SJSA1 (cell line): ENCODE measurements at places on chromosomes 7 and 10. TPM values are rescaled to one million over a fixed set of nuclear protein-coding genes. Genes with fewer than 3 reads are reported as not detected.

- DNase-seq: peak; percentile 56
- no peaks in the 10 kb centered on the region for H3K27me3 ChIP-seq
- no peak overlapping the region for H3K4me3 ChIP-seq
- H3K27ac ChIP-seq: no peak overlapping the region
These were observed 42.7 kb downstream of the PLAU start for GRCh38 chr10:73953665-73954064.

- H3K4me1 ChIP-seq: no peaks in the 10 kb centered on the region
- no peak overlapping the region for H3K4me3 ChIP-seq
- no peak for DNase-seq
- no peaks in the 10 kb centered on the region for H3K27me3 ChIP-seq
These were observed 141.4 kb upstream of the INSYN2A start for GRCh38 chr10:127337801-127338200.

DNA sequence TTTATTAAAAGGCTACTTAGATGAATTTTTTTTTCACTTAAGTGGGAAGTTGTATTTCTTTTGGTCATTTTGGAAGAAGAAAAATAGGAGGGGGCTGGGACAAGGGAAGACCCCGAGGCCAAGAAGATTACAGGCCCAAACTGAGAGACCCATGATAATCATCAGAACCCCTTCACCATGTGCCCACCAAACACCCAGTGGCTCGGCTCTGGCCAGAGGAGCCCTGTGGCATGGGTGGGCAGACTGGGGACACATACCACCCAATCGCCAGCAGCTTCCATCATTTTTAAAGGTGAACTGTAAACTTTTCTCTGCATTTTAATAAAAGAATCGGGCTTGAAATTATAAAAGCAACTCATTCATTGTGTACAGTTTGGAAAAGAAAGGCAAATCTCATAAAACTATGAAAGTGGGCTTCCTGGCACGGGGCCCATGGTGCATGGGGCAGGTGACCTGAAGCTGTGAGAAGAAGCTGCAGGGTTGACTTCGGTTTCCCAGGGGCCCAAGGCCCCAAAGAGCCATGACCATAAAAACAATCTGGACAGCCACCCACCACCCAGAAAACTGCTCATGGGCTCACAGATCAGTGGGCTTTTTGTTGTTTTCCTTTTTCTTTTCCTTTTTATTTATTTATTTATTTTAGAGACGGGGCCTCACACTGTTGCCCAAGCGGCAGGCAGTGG, 29.4 kb upstream of the RET start:
- no peaks in the 10 kb centered on the region for H3K36me3 ChIP-seq
- H3K27ac ChIP-seq: no peak overlapping the region
- DNase-seq: no peak
- no peaks in the 10 kb centered on the region for H3K4me1 ChIP-seq
- H3K27me3 ChIP-seq: peaks cover 6% of the 10 kb centered on the region; the same call in 1 of the 2 replicates
- H3K4me3 ChIP-seq: no peak overlapping the region

Gene SH2D4B
- 0.08 TPM in 1 of 2 replicates, not detected in the other for total RNA-seq

- no peaks in the 10 kb centered on the region for H3K27me3 ChIP-seq
- peaks cover 14% of the 10 kb centered on the region for H3K36me3 ChIP-seq
- peaks cover 24% of the 10 kb centered on the region for H3K4me1 ChIP-seq
- peak overlapping the region; percentile 45 for H3K4me3 ChIP-seq
- H3K27ac ChIP-seq: peak overlapping the region; percentile 96
- DNase-seq: peak; percentile 81
These were observed 42.5 kb downstream of the FOXK1 start for GRCh38 chr7:4724648-4725013.

GRCh38 chr10:68047122-68047521, 28.0 kb downstream of the HERC4 start:
- DNase-seq: no peak
- no peaks in the 10 kb centered on the region for H3K27me3 ChIP-seq
- no peak overlapping the region for H3K4me3 ChIP-seq
- H3K4me1 ChIP-seq: peaks cover 2% of the 10 kb centered on the region
- peaks cover 7% of the 10 kb centered on the region; the same call in 1 of the 2 replicates for H3K36me3 ChIP-seq
- H3K27ac ChIP-seq: no peak overlapping the region

DNA sequence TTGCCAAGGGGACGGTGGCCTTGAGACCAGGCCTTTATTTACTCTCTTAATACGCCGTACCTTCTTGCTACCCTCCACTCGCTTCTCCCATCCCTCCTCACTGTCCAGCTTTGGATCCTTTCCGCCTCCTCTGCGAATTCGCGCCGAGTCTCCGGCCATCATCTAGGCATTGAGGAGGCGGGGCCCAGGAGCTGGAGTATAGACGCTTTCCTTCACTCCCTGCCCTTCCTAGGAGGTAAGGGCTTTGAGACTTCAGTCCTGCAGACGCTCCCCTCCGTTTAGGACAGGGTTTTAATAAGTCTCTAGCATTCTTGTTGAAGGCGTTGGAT, 538 bp downstream of the TFAM start:
- H3K4me1 ChIP-seq: peaks cover 7% of the 10 kb centered on the region
- no peaks in the 10 kb centered on the region for H3K27me3 ChIP-seq
- H3K4me3 ChIP-seq: peak overlapping the region; percentile 62
- no peak for DNase-seq
